Activated CD4-positive, alpha-beta T cell treated with anti-CD3 and anti-CD28 coated beads, Interleukin-2, amount 10 ng/mL, durations not matched to agents 24 days and 14 days (primary cell): ENCODE measurements at places on chromosomes 6 and 20.

GRCh38 chr20:684676-685319 lies 9.2 kb upstream of the SCRT2 start:
- no peak for DNase-seq

DNA sequence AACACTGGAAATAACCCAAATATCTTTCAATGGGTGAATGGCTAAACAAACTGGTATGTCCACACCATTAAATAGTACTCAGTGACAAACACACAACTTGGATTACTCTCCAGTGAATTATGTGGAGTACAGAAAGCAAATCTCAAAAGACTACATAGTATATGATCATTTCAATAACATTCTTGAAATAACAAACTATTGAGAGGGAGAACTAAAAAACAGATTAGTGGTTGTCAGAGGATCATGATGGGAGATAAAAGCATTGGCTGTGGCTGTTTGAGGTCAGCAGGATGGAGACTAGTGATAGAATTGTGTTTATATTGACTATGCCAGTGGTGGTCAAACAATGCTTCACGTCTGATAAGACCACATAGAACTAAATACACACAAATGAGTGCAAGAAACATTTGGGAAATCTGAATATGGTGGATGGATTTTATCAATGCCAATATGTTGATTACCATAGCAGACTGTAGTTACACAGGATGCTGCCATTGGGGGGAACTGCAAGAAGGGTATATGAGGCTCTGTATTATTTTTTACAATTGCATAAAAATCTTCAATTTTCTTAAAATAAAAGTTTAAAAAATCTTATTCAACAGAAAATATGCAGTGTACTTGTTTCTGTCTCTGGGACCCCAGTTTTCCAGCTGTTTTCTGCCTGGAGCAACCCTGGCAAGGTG lies 242.0 kb downstream of the TBXT start:
- no peak for DNase-seq

GRCh38 chr6:128358244-128358776 lies 162.1 kb downstream of the PTPRK start:
- DNase-seq, result no peak

DNA sequence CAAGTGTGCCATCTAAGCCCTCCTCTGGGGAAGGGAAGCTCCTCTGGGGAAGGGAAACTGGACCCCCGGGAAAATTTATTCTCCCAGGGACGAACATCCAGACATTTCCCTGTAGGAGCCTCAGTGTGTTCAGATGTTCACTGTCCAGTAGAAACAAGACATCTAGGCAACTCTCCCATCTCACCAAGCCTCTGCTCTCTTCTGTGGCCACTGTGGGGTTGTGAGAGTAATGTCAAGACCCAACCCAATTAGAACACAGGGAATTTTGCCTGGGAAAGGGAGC lies 3.6 kb upstream of the PTGIS start:
- no peak for DNase-seq

- DNase-seq, result no peak
Measured at GRCh38 chr20:41391587-41392001, 25.0 kb upstream of the EMILIN3 start.

- DNase-seq, result no peak
Measured at GRCh38 chr6:25981568-25982263, 19.1 kb downstream of the TRIM38 start.

DNA sequence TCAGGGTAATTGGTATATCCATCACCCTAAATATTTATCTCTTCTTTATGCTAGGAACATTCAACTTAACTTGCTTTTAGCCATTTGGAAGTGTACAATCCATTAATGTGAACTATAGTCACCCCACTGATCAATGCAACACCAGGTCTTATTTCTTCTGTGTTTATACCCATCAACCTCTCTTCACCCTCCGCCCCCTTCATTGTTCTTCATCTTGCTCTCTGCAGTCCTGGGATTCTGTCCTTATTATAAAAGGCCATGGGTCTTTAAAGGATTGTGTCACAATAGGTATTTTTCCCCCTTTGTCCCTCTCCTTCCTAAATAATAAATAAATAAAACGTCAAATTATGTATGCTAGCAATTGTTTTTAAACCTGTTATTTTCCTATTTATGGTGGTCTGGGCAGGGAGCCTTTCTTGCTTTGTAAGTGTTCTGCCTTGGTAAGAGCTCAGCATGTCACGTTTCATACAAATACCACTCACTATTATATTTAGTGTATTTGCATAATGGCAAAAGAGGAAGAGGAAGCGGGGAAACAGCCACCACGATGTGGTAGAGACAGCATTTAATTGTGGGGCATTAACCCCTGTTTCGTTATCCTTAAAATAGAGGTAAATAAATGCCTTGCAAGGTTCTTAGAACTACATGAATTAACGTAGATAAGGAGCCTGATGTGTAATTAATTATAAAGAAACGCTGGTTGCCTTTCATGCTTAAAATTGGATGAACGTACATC lies 1.9 kb downstream of the ABRACL start:
- DNase-seq, result peak; percentile 68

- peak; percentile 85 for DNase-seq
Measured at GRCh38 chr6:142943711-142944123, 1.3 kb downstream of the HIVEP2 start.

GRCh38 chr6:165671222-165671768 lies 8.3 kb upstream of the PDE10A start:
- DNase-seq, result no peak

GRCh38 chr6:17101422-17102257 lies at the start of gene STMND1:
Gene STMND1 (plus strand): TSS chr6:17102050. CDS start chr6:17102258, 208 bp downstream.
- no peak for DNase-seq

GRCh38 chr20:46694484-46694883 lies 5.2 kb upstream of the TP53RK start:
- DNase-seq, result no peak

DNA sequence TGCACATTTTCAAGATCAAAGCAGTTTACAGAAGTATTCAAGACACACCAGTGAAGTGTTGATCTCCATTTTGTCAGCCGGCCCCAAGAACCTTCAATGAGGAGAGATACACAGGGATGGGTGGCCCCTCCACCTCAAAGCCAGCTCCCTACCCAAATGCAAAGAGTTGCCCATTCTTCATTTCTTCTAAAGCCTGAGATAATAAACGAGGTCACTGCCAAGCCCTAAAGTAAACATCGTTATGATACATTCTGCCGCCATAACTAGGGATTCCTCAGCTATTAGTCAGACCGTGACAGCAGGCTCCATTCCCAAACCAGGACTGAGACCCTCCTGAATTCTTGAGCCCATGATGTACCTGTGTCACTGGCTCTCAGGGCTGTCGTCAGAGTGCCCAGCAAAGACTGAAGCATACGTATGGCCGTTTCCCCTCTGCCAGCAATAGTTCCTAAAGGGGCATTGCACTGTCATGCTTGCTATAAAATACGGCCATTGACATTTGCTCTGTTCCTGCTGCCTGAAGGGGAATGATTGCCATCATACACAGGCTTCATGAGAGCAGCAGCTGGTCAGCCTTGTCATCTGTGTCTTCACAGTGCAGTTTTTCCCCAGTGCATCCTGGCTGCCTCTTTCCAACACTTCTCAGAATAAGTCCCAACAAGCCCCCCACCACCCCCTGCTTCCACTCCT lies 41.7 kb downstream of the ISM1 start:
- no peak for DNase-seq

- DNase-seq, result no peak
Measured at GRCh38 chr6:36989264-36989663, 3.3 kb upstream of the MTCH1 start.

DNA sequence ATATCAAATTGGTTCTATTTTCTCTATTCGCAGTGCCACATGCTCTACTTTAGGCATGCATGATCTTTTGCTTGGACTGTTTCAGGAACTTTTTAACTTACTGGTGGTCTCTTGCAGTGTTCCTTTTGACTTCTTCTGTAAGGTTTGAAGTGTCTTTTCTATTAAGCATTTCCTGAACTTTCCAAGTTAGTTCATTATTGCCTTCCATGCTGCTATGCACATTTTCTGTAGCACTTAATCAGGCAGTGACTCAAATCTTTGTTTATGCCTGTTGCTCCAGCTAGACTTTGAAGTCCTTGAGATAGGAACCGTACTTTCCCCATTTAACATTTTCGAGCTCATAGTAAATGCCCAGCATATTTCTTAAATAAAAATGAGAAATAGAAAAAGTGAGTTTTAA lies 52.2 kb downstream of the FAM83B start:
- DNase-seq, result no peak

DNA sequence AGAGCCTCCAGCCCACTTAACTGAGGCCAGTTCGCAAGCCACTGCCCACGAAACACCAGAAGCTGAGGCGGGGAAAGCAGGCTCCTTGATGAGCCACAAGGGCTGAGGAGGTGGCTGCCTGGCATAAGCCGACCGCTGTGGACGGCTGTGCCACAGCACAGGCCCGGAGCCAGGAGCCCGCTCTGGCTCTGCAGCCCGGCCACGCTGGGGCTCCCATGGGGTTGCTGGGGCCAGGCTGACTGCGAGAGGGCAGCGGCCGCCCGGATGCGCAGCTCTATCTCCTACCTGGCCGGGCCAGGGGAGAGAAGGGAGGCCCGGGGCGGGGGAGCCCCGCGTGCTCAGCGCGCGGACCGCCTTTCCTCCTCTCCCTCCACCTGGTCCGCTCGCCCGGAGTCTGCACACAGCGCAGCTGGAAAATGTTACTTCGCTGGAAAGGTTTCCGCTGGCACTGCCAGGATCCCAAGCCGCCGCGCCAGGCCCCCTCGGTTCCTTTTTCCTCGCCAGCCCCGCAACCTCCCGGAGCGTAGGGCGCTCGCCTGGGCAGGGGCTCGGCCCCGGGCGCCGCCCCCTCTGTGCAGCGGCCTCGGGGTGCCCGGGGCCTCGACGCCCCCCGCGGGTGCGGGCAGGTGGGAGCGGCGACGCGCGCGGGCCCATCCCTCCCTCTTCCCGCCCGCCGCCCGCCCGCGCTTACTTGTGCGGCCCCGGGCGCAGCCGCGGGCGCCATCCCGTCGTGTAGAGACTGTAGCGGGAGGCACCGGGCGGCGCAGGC lies 657 bp downstream of the EMILIN3 start:
- no peak for DNase-seq

DNA sequence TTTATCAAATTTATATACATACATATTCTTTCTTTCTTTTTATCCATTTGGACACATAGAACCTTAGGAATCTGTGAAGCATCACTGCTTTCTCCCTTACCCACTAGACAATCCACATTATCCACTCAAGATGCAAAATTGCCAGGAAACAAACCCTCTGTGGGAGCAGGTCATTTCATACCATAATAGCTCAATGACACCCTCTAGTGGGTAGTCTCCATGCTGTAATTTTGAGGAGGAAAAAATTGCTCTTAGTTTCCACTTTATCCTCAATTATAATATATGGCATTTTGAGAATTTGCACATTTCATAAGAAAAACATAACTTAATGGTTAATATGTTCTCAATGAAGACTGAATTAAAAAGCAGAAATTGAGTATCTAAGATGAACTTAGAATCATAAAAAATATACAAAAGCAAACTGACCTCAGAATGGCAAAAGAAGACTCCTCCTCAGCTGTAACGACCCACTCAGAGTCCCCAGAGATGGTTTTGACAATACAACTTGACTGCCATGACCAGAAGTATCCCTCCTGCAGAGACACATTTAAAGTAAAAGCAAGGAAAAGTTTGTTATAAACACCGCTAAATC lies 164.1 kb downstream of the FRK start:
- no peak for DNase-seq

- no peak for DNase-seq
Measured at GRCh38 chr20:46324379-46324778, 16.1 kb upstream of the CDH22 start.

GRCh38 chr6:147222160-147222838 lies 18.1 kb downstream of the STXBP5 start:
- DNase-seq, result no peak

GRCh38 chr6:154251116-154251515 lies 105.5 kb downstream of the IPCEF1 start:
- DNase-seq, result no peak

DNA sequence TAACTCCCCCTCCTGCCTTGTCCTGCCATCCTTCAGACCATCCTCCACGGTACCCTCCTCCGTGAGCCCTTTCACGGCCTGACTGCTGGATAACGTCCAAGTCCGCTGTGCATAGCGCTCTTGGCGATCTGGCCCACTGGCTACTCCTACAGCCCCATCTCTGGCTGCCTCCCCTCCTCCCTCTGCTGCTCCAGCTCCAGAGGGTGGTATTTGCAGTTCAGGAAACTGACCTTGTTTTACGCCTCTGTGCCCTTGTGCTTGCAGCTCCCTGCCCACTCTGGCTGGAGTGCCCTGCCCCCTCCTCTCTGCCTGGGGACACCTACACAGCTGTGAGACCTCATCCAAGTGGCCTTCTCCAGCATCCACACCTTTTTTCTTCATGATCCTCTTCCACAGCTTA lies 6.5 kb upstream of the RREB1 start:
- no peak for DNase-seq

GRCh38 chr20:36217226-36217625 lies 19.1 kb upstream of the AAR2 start:
- DNase-seq, result no peak

GRCh38 chr20:57250607-57251343 lies 15.7 kb downstream of the BMP7 start:
- peak; percentile 61 for DNase-seq

- DNase-seq, result no peak
Measured at GRCh38 chr6:13299918-13300317, 28.4 kb downstream of the TBC1D7 start.

- DNase-seq, result no peak
Measured at GRCh38 chr6:151081656-151082055, 158.1 kb upstream of the AKAP12 start.

DNA sequence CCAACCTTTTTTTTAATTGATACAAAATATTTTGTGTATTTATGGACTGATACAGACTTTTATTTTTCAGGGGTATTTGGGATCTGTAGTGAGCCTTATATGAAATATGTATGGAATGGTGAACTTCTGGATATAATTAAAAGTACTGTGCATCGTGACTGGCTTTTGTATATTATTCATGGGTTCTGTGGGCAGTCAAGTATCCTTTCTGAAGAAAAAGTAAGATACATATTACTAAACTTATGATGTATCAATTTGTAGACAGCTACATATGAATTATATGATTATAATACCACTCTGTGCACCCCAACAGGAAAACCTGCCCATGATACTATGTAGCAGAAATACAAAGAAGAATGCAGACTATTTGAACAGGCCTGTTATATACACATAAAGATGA lies 47.2 kb downstream of the FIG4 start:
- no peak for DNase-seq

DNA sequence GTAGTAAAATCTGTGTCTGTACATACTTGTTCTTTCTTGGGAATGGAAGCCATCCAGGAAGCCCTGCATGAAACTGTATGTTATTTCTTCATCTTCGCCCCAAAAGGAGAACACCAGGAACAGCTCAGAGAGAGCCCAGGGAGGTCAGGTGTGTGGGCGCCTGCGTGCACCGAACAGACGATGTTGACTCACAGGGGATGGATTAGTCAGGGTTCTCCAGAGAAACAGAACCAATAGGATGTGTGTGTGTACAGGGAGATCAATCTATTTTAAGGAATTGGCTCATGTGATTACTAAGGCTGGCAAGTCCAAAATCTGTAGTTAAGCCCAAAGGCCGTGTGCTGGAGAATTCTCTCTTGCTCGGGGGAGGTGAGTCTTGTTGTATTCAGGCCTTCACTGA lies 45.7 kb downstream of the RNASET2 start:
- no peak for DNase-seq
